Fibroblast of villous mesenchyme (primary cell): ENCODE measurements at places on chromosomes 3 and 15. TPM values are rescaled to one million over a fixed set of nuclear protein-coding genes. Genes with fewer than 3 reads are reported as not detected.

Gene KIF23
- total RNA-seq: 34.5 and 60.5 TPM in 2 replicates

Gene DGKG
- total RNA-seq: under 0.01 and 0.32 TPM in 2 replicates

Gene PIERCE2
- total RNA-seq: 1.3 TPM in 2 replicates

Gene GLDN
- 0.32 and 0.43 TPM in 2 replicates for total RNA-seq

Gene GOLGA8J
- total RNA-seq: not detected in 2 replicates

Gene CLRN1
- not detected in 2 replicates for total RNA-seq

Gene CCR9
- not detected in 2 replicates for total RNA-seq

Gene GPR62
- total RNA-seq: under 0.01 TPM in 1 of 2 replicates, not detected in the other

Gene RARRES1
- total RNA-seq: 6.4 and 8.2 TPM in 2 replicates

Gene TIPIN
- 10.0 and 13.8 TPM in 2 replicates for total RNA-seq

Gene SLC6A1
- total RNA-seq: not detected in 2 replicates

Gene MAP6D1
- total RNA-seq: 2.9 and 3.5 TPM in 2 replicates
